ENCODE measurements at places on chromosomes 16 and 17.

- no peak for DNase-seq
These were observed 82.3 kb upstream of the BCAR1 start for GRCh38 chr16:75333721-75334163.

GRCh38 chr16:86882586-86883280 is 304.4 kb downstream of the FOXL1 start:
- no peak for DNase-seq

GRCh38 chr16:8849411-8850011 is 19.3 kb downstream of the CARHSP1 start:
- DNase-seq: no peak

GRCh38 chr17:78241277-78242023 is 10.0 kb downstream of the TMEM235 start:
- DNase-seq: no peak

DNA sequence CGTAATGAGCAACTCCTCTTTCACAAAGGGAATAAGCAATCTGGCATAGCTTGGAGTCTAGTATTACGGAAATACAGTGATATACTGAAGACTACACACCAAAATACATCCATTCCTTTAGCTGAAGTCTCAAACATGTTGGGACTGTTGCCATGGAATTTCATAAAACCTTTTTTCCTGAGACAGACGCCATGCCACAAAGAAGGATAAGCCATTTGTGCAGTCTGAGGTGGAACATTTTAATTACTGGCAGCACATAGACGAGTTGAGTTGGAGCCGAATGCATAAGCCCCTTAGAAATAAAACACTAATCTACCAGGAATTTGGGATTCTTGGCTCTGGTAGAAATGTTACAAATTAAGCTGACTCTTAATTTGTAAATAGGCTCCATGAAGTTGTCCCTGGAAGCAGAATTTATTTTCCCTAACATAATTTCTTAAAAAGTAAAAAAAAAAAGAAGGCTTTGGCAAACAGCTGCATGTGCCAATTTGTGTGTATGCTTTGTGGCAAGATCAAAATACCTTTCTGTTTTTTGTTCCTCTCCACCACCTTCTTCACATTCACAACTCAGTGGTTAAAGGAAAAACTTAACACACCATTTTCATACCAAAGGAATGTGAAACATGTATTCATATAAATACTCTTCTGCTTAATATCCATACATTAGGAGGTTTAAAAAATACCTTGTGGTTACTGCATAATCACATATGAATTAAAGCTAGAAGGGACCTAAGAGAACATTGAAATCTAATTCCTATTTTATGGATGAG is 25.5 kb downstream of the GRB7 start:
- DNase-seq: no peak

DNA sequence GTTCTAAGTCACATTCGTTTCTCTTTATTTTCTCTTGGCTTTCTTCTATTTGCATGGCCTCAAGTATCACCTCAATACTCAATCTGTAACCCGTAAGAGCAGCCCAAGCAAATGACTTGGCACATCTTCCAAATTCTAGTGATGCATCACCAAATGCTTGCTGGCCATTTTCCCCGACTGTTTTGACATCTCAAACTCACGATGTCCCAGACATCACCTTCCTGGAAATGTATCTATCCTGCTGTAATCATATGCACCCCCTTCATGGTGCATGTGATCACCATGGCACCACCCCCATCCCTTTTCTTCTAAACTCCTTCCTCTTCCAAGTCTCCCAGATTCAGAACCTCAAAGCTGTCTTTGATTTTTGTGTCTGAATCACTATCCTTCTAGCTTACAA is 24.0 kb upstream of the ABCA5 start:
- DNase-seq: no peak

DNA sequence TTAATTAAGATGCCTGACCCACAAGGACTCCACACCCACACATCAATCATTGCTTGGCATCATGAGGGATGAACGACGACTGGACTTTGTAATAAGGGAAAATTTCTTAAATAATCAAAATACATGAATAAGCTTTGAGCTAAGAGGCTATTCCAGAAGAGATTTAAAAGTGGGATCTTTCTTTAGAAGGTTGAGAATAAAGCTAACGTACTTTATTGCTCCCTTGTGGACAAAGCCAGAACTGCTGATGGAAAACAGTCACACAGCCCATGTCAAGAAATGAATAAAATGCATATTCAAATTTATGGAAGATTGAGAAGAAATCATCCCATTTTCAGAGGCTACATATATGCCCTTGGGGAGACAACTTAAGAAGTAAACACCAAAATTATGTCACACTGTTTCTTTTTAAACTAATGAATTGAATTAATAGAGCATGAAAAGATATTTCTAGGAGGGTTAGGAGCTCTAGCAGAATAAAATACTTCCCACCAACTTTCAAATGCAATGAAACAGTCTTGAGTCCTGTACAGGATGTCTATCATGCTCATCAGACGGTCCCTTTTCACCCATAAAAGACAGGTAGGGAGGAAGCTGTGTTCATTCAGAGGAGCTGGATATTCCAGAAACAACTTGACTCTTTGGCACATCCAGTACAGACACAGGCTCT is 60.2 kb upstream of the PHOSPHO1 start:
- DNase-seq: no peak

DNA sequence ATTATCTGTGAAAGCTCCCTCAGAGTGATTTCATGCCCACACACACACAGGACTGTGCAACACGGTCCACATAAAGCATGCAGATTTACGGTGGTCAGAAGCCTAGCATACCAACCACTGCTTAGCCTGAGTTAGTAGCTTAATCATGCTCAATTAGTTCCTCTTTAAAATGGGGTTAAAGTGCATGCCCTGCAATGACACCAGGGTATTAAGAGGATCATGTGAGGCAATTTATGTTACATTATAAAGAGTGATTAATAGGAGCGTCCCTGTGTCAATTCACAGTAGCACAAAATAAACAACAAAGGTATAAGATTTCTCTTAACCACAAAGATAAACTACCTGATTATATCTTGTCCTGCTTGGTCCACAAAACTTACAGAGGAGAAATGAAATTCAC is 39.8 kb downstream of the C17orf67 start:
- no peak for DNase-seq

- no peak for DNase-seq
These were observed 98.2 kb upstream of the NOL11 start for GRCh38 chr17:67619555-67619954.

GRCh38 chr16:4682084-4682591 is 11.2 kb upstream of the NUDT16L1 start:
- DNase-seq: no peak

- DNase-seq: no peak
These were observed 244.0 kb downstream of the TMEM114 start for GRCh38 chr16:8346294-8346693.

DNA sequence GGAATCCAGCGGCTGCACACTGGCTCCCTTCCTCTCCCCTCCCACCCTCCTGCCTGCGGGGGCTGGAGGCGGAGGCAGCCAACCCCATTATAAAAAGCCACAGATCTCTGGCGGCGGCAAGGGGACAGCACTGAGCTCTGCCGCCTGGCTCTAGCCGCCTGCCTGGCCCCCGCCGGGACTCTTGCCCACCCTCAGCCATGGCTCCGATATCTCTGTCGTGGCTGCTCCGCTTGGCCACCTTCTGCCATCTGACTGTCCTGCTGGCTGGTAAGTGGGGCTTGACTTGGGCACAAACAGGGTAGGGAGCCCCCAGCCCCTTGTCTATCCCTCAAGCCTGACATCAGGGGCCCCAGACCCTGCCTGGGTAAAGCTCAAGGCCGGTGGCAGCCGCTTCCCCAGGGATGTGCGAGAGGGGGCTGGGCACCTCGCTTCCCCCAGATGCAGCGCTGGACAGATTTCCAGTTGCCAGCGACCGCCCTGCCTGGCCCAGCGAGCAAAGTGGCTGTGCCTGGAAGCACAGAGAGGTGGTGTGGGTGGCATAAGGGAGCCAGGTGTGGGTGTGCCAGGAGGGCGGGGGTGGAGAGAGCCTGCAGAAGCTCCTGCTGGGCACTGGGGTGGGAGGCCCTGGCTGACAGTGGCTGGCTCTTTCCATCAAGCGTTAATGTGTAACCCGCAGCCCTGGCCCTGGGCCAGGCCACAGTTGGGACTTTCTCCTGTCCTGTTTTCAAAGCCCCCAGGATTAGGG is at the start of gene CX3CL1:
Gene CX3CL1, plus strand, starts transcription at position 119 of the 745 bp plus-strand sequence. Its CDS starts 79 bp downstream, at position 198.
- DNase-seq: no peak

- no peak for DNase-seq
These were observed 418.3 kb downstream of the NPIPA7 start for GRCh38 chr16:16797239-16797638.

GRCh38 chr16:35365675-35366074 is 1906.3 kb downstream of the TP53TG3F start:
- no peak for DNase-seq

GRCh38 chr17:5526821-5527598 is 40.6 kb downstream of the MIS12 start:
- DNase-seq: no peak

DNA sequence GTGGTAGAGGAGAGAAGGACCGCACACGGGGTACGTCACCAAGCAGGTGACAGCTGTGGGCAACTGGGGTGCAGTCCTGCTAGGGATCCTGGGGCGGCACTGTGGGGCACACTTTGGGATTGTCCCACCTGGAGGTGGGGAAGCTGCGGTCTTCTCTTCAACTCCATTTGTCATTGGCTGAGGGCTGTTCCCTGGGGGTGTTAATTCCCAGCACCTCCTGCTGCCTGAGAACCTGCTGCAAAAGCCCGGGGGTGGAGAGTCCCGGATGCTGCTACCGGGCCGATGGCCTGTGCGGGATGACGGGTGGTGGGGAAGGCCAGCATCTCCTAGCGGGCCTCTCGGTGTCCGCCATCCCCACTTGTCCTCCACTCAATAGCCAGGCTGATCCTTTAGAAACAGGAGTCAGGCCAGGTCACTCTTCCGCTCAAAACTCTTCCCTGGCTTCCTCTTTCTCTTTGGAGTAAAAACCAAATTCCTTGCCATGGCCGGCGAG is 100.2 kb downstream of the CYLD start:
- DNase-seq: no peak

DNA sequence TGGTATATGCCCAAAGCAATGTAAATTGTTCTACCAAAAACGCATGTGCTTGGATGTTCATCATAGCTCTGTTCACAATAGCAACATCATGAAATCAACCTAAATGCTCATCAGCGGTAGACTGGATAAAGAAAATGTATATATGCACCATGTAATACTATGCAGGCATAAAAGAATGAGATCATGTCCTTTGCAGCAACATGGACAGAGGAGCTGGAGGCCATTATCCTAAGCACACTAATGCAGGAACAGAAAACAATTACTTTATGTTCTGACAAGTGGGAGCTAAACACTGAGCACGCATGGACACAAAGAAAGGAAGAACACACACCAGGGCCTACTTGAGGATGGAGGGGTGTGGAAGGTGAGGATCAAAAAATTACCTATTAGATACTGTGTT is 33.7 kb downstream of the TANC2 start:
- no peak for DNase-seq

- DNase-seq: no peak
These were observed 48.9 kb downstream of the GTF3C1 start for GRCh38 chr16:27500801-27501200.

DNA sequence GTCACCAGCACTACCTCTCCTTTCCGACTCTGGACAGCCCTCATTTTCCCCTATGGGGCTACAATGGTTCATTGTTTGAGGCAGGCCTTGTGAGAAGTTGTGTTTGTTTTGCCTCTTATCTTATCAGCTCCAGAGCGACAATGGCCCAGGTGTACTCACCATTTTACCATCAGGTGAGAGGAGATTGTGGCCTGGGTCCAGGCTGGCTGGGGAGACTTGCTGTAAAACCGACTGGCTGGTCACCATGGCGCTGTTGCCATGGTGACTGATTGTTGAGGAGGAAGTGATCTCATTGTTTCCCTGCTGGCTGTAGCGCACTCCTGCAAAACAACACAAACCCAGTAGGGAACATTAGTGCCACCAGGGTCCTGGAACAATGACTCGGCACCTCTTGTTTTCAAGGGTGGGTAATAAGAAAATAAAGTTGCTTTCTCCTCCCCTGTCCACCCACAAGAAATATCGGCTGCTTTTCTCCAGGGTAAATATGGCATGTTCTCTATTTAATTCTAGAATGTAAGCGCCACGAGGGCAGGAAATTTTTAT is 34.4 kb downstream of the HNF1B start:
- no peak for DNase-seq

DNA sequence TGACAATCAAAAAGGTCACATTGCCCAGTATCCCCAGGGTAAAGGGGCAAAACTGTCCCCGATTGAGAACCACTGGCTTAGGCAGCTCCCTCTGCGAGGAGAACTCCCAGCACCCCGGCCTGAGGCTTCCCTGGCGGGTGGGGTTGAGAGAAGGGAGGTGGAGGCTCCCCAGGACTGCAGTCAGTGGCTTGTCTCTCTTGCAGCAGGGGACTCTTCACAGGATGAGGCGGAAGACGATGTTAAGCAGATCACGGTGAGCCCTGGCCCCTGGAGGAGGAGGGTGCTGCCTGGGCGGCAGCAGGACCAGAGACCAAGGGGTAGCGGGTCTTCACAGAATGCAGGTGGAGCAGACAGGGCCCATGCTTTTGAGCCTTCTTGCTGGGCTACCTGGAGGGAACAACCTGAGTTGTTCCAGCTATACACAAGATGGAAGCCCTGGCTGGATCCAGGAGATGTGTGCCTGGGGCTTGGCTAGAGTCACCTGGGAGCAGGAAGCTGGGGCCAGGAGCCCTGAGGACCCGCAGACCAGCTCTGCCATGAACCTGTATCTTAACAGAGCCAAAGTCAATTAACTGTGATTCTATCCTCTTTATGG is 16.8 kb downstream of the POLR3E start:
- no peak for DNase-seq

- DNase-seq: no peak
These were observed 35.5 kb upstream of the ETV4 start for GRCh38 chr17:43581613-43582012.

DNA sequence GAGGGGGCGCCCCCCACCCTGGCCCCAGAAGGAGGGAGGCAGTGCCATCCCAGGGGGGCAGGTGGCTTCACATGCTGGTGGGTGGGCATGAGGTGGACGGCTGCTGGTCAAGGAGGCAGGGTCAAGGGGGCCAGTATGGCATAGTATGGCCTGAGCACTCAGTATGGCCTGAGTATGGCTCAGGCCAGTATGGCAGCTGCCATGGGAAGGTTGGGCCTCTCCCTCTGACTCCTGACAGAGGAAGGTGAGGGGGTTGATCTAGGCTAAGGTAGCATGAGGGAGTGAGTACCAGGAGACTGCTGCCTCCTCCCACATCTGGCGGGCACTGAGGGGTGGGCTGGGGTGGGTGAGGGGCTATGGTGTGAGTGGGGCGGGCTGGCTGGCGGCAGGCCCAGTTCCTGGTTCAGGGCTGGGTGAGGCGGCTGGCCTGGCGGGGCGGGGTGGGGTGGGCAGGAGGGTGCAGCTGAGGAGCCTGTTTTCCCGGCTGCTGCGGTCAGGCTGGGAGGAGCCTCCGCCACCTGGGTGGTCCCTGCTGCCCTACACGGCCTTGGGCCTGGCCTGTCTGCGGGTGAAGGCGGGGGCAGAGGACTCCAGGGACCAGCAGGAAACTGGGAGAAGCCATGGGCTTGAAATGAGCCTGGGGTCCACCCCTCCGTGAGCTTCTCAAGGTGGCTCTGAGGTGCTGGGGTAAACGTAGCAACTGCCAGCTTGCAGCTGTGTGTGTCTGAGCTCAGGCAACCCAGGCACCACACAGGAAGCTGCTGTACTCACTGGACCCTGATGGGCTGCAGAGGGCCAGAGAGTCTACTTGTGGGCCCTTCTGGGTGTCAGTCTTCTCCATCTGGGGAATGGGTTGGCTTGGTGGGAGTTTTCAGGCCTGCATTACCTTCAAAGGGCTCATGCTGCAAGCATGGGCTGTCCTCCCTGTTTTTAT is 57.0 kb downstream of the RAI1 start:
- no peak for DNase-seq

GRCh38 chr16:30585022-30585399 is 486 bp downstream of the ZNF785 start:
- no peak for DNase-seq

- DNase-seq: no peak
These were observed 119.9 kb upstream of the SMURF2 start for GRCh38 chr17:64781810-64782555.
